ENCODE measurements at places on chromosomes 1 and 21.

DNA sequence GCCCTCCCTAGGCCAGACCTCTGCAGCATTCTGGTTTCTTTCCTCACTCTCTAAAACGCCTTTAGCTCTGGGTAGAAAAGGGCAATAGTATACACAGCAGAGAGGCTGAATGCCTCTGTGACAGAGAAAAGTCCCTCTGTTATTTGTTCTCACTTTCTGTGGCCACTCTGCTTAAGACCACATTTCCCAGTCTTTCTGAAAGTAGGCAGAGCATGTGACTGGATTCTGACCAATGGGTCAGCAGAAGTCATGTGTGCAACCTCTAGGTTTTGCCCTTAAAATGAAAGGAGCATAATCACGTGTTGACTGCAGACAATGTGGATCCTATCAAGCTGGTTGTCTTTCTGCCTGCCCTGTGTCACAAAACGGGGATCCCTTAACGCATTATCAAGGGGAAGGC is 79.7 kb upstream of the MARK1 start:
- no peak for DNase-seq

DNA sequence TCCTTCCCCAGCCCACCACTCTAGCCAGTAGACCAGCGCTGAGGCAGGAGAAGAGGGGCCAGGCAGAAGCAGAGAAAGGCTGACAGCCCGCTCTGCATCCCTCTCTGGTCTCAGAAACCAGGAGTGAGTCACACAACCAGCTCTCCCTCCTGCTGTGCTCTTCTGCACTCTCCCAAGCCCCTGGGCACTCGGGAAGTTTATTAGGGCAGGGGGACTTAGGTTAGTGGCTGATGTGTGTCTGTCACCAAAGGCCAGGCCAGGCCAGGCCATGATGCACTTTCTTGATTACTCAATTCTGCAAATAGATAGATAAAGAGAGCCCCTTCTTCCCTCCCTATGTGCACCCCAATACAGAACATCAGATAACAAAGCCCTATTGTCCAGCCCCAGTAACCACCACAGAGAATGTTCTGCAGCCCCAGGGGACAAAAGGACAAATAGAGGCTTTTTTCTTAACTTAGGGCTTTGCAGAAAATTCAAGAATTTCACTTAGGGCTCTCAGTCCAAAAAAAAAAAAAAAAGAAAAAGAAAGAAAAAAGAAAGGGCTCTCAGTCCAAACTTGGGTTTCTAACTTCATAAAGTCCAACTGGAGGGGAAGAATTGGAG is 52.9 kb upstream of the CNTN2 start:
- DNase-seq, result no peak

- no peak for DNase-seq
Observed at GRCh38 chr1:26102526-26102925, 9.1 kb upstream of the PDIK1L start.

GRCh38 chr1:55816456-55817426 is 601.6 kb upstream of the USP24 start:
- DNase-seq, result peak; percentile 62

GRCh38 chr1:155061381-155062150 is 2.0 kb upstream of the EFNA4 start:
- peak; percentile 87 for DNase-seq

DNA sequence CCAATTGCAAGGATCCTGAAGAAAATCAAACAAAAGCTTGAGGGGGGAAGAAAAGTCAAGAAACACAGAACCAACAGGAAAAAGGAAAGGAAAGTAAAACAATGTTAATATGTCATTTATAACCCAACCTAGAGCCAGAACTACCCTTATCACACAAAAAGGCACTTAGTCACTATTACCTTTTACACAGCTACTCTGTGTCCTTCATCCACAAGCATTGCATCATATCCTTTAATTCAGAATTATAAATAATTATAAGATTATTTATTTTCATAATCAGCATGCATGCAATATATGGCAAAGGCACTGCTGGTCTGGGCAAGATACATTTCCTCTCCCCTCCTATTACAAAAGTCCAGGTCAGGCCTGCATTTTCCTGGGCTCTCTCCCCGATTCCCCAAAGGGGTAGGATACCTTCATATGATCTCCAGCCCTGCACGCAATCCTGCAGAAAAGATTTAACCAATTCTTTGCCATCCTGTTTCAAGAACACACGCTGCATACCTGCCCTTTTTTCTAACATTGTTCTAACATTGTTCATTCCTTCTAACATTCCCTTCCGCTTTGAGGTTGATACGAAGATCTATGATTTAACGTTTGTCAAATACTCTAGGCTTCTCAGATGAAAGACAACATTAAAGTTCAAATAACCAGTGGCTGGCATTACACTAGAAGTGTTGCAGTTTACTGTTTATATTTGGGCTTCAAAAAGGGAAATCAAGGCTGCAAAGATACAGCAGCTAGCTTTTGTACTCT is 4.3 kb downstream of the PTPN14 start:
- no peak for DNase-seq

GRCh38 chr1:227922501-227923352 is 25.0 kb downstream of the WNT9A start:
- DNase-seq, result no peak

DNA sequence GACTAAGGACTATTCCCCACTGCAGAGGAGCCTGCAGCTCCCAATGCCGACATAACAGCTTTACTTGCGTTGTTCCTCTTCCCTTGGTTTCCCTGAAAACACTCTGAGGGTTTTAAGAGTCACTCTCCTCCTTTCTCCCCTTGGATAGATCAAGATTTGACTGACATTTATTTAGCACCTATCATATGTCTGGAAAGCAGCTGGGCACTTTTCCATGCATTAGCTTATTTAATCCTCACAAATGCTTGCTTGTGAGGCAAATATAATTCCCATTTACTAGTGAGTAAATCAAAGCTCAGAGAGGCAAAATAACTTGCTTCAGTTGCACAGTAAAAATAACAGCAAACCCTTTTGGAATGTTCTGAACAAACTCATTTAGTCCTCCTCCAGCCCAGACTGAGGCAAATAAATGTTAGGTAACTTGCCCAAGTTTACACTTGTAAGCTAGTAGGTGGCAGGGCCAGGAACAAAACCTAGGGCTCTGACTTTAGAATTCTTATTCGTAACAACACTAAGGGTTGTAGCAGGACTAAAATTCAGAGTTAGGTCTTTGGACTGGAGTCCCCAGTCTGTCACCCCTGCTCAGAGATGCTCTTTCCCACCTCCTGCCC is 81.4 kb downstream of the KCND3 start:
- DNase-seq, result no peak

- DNase-seq, result no peak
Observed at GRCh38 chr1:240417317-240417716, 194.6 kb downstream of the GREM2 start.

DNA sequence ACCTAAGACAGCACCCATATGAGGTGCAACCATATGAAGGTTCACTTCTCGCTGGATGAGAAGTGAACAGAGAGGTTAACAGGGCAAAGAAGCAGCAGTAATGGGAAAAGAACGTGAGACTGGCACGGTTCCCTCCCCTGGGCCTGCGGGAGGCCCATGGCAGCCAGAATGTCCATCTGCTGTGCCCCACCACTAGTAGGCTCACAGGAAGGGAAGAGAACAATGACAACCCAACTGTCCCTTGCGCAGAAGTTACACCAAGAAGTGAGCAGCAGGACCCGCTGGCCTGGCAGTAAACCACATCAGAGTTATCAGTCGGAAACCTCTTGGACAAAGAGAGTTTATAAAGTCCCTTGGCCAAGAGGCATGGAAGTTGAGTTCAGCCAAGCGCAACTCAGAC is 11.3 kb downstream of the HIVEP3 start:
- no peak for DNase-seq

GRCh38 chr1:26361605-26362122 is 7.7 kb upstream of the CRYBG2 start:
- no peak for DNase-seq

- no peak for DNase-seq
Observed at GRCh38 chr21:36725793-36726386, 27.0 kb downstream of the SIM2 start.

DNA sequence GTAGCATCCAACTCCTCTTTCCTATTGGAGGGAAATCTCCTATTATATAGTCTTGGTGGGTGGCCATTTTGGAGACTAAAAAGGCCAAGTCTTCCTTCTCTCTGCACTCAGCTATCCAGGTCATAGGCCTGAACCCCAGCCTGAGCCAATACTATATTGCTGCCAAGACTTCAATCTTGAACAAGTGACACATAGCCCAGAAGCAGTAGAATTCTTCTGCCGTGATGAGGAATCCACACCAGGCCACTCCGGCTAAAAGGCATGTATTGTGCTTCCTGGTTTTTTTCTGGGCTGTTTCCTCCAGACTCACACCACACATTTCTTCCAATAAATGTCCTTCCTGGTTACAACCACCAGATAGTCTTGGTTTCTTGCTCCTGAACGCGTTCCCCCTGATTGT is 43.0 kb downstream of the ATF3 start:
- no peak for DNase-seq

DNA sequence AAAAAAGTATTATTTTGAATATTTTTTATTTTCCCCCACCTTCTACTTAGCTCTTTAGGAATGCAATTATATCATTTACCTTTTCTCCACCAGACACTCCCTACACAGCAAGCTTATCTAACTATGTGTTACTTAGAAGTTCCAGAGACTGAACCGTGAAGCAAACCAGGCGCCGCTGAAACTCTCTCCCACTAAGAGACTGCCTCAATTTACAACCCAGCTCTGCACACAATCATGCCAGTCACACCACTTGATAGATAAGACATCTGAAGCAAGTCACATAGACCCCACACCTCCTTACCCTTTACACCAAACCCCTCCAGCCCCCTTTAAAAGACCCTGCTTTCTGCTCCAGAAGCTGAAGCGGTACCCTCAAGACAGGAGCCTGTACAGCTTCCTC is 245.5 kb downstream of the S1PR1 start:
- DNase-seq, result no peak

DNA sequence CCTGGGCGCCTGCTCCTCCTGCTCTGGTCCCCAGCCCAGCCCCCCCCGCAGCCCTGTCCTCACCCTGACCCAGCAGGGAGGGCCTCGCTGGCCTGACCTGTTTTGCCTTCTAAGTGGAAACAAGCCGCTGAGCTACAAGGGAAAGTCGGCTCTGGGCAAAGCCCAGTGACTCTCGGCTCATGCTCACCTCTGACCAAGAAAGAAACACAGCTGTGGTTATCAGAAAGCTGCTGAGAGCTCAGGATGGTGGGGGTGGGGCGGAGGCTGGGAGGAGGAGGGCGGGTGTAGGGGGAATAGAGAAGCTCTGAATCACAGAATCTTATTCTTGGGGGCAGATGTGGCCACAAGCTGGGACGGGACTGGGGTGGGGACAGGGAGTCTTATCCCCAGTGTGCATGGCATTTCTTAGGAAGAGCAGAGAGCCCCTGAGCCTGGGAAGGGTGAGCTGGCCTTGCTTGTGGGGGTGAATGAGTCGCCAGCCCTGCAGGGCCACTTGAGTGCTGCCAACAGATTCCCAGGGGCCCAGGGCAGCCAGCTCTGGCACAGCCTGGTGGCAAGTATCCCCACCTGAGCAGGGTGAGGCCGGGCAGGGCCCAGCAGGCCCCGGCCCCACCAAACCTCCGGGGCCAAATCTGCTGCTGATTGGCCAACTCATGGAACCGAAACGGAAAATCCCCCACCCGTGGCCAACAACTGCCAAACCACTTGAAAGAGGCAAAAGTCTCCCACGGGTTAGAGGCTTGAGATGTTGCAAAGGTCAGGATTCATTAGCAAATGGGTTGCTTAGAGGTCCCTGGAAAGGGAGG is 120.6 kb downstream of the SPSB1 start:
- DNase-seq, result peak; percentile 41

DNA sequence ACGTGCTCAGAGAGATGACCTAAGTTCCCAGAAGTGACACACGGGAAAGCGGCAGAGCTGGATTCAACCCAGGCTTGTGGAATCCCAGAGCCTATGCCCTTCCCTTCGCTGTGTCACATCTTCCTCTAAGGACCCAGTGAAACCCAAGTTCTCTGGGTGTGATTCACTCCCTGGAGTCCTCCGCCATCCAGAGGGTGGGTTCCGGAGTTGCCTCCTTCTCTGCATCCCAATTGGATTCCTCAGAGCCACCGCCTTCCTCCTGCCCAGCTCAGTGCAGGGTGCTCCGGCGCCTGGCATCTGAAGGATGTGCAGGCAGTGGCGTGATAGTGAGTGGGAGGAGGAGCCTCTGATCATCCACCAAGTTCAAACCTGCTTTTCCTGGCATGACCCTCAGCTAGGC is 20.7 kb upstream of the RCC2 start:
- DNase-seq, result no peak

- DNase-seq, result no peak
Observed at GRCh38 chr1:205003358-205004131, 39.5 kb upstream of the CNTN2 start.

- no peak for DNase-seq
Observed at GRCh38 chr1:116759636-116760035, 5.4 kb downstream of the CD2 start.

GRCh38 chr1:18233176-18233864 is 125.7 kb downstream of the IGSF21 start:
- no peak for DNase-seq

- no peak for DNase-seq
Observed at GRCh38 chr1:169877800-169878491, 15.8 kb downstream of the SCYL3 start.

DNA sequence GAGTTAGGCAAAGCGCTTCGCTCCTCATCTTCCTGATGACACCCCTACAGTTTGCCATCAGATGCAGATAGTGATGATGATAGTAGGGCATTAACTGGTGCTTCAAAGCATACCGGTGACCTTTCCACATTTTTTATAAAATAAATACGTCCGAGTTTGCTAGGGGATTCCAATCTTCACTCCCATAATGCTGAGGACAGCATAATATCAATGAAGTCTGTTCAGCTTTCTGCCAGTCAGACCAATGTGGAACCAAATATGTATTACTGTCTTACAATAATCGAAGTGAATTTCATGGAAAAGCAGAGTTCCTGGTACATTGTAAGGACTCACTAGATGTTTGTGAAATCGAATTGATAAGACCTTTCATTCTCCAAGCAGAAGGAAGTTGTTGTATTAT is 258.7 kb downstream of the RYR2 start:
- no peak for DNase-seq

- DNase-seq, result no peak
Observed at GRCh38 chr1:97883823-97884222, 37.0 kb downstream of the DPYD start.

- DNase-seq, result no peak
Observed at GRCh38 chr1:41249319-41249718, 7.2 kb upstream of the SCMH1 start.

GRCh38 chr21:34730756-34731445 is 62.1 kb downstream of the CLIC6 start:
- DNase-seq, result no peak

- DNase-seq, result no peak
Observed at GRCh38 chr1:29392036-29392435, 155.7 kb downstream of the PTPRU start.

- no peak for DNase-seq
Observed at GRCh38 chr1:196309386-196309785, 298.9 kb downstream of the KCNT2 start.

- DNase-seq, result no peak
Observed at GRCh38 chr1:171636141-171636540, 14.1 kb downstream of the MYOCOS start.

GRCh38 chr1:4974981-4975685 is 320.7 kb downstream of the AJAP1 start:
- no peak for DNase-seq

Measured in suppressor macrophage treated with lipopolysaccharide for 1 hour (primary cell).